ENCODE measurements at places on chromosomes 12 and 14. TPM values are rescaled to one million over a fixed set of nuclear protein-coding genes. Genes with fewer than 3 reads are reported as not detected.

Gene MYL6B
- 118 TPM for total RNA-seq

Gene LRRC10
- not detected for total RNA-seq

Gene TTC7B
- 27.4 TPM for total RNA-seq

Gene MYO1H
- not detected for total RNA-seq

Gene FBLN5
- 1.4 TPM for total RNA-seq

Gene RERGL
- total RNA-seq = not detected

Gene SLCO1B1
- total RNA-seq = 0.04 TPM

Gene L2HGDH
- 17.4 TPM for total RNA-seq

Gene NELL2
- total RNA-seq = 38.8 TPM

Gene LMNTD1
- not detected for total RNA-seq

Gene BCL2L14
- total RNA-seq = 0.33 TPM

Gene B4GALNT3
- total RNA-seq = 10.9 TPM

Gene MED13L
- total RNA-seq = 39.7 TPM

Gene CCDC198
- total RNA-seq = not detected

Gene HSPB8
- 15.8 TPM for total RNA-seq

Gene OR6C2
- total RNA-seq = not detected

Gene DCN
- total RNA-seq = 0.22 TPM

Gene TPPP2
- total RNA-seq = not detected

Gene CLEC4D
- 0.07 TPM for total RNA-seq

Gene SLC39A5
- total RNA-seq = 0.48 TPM
